Activated CD4-positive, CD25-positive, alpha-beta regulatory T cell (primary cell): ENCODE measurements at places on chromosomes 13 and 19.
A peak's percentile ranks its signal among the peaks of the same experiment; 100 is the strongest.

DNA sequence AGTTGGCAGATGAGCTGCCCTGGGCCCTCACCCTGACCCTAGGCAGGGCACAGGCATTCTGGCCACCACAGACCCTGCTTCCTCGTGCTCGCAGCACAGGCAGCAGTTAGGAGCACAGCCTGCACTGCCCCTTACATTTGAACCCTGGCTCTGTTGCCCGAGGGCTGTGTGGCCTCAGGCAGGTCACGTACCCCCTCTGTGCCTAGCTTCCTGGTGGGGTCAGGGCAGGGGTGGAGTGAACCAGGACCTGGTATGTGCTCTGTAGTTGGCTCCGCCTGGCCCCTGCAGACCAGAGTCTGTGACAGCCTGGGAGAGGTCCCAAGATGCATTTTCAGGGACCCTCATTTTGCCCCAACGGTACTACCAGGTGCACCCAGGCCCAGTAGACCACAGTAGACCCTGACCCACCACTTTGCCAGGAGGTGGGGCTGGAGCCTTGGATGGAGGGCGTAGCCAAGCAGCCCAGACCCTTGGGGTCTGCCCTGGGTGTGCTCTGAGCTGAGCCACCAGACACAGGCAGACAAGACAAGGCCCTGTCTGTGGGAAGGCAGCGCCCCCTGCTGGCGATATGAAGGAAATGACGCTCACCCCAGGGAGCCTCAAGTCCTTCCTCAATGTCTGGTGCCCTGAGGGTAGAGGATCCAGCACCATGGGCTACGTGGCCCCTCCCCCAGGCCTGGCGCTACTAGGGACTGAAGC, 9.1 kb downstream of the LYL1 start:
- peak; percentile 51 for DNase-seq

GRCh38 chr13:46683676-46684260, 113.2 kb downstream of the ESD start:
- DNase-seq: no peak

- DNase-seq: no peak
Observed at GRCh38 chr19:35977446-35978222, 17.4 kb upstream of the SDHAF1 start.

- DNase-seq: no peak
Observed at GRCh38 chr19:31424861-31425620, 75.8 kb upstream of the TSHZ3 start.

DNA sequence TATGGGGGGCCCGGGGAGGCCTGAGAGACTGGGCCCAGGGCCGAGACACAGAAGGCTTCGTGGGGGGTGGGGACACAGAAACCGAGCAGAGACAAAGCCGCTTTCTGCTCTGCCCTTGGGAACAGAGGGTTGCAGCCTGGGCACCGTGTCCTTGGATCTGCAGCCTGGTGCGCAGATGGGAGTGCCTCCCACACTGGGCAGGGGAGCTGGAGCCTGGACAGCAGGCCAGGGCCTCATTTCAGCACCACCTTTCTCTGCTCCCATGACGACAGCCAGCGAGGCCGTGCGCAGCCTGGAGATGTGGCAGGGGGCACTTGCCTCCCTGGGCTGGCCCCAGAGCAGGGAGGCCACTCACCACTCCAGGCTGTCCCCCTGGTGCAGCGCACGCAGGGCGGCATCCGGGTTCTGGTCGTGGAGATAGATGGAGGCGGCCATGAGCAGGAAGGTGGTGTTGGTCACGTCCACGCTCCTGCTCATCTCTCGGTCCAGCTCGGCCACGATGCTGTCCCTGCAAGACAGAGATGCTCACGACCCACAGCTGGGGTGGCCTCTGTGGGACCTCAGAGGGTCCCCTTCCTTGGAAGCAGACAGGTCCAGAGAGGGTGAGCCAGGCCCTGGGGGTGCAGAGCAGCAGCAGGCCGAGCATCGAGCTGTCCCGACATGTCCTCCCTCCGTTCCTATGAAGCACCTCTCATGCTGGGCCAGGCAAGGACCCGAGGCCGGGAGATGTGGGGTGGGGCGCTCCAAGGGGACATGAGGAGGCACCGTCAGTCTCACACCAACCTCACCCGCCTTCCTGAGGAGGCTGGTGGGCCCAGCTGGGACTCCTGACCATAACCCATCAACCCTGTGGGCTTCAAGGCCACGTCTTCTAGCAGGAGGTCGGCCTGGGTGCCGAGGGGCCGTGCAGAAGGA, 10.9 kb upstream of the CERS1 start:
- no peak for DNase-seq

GRCh38 chr19:38362076-38362945, 12.1 kb upstream of the PSMD8 start:
- peak; percentile 18 for DNase-seq

DNA sequence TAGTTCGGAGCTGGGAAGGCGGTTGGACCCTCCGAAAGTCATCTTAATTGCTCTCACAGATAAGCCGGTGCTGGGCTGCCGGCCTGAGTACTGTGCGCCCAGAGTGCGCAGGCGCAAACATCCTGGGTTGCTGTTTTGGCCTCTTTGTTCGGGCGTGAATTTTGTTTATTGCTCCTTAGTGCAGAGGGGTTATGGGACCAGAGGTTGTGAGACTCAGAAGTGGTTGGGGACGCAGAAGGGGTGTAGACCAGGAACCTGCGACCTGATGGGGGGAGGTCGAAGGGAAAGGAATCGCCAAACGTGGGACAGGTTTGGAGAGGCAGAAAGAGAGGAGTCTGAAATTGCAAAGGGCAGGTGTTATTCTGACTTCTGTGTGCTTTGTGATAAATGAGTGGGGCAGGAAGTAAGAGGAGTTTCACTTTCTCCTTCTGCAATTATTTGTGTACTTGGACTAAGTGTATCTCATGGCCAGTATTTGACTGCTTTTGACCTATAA, 607 bp upstream of the ZNF566 start:
- no peak for DNase-seq
